ENCODE measurements at places on chromosomes 5 and 9. TPM values are rescaled to one million over a fixed set of nuclear protein-coding genes. Genes with fewer than 3 reads are reported as not detected.

The CER1 gene
- total RNA-seq = not detected

DNA sequence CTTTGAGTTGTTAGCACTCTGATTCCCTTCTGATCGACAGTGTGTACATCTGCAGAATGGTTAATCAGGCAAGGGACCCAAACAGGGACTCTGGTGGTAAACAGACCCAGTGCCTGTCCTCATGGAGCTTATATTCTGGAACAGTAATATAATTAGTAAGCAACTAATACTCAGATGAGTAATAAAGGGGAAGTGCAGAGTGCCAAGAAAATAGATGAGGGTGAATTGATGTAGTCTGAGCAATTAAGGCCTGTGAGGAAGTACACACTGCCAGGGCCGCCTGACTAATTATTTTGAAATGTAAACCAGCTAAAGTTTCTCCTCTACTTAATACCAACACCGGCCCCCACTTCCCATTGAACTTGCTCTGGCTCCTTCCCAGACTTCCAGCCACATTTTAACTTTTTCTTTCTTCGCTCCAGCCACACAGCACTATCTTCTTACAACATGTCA is 4.2 kb downstream of the DHX29 start:
- peak; percentile 11 for DNase-seq

DNA sequence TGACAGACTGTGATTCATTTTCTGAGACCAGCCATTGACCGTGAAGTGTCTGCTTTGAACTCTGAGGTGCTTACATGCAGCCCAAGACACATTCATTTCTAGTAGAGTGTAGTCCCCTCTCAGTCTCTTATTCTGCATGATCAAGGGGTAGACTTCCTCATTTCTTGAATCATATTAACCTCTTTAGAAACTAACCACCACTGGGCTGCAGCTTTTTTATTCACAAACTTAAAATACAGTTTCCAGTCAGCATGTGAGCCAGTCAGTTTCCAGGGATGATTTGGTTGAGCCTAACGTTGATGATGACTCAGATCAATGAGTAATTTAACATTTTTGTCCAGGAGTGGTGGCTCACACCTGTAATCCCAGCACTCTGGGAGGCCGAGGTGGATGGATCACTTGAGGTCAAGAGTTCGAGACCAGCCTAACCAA is 59.2 kb downstream of the OTULIN start:
- DNase-seq = no peak

GRCh38 chr5:33696411-33696810 is 195.4 kb downstream of the ADAMTS12 start:
- no peak for DNase-seq

The KIF24 gene
- 1.1 TPM for total RNA-seq

The ENG gene
- 51.6 TPM for total RNA-seq

GRCh38 chr9:7079051-7079450 is 321.3 kb downstream of the KDM4C start:
- no peak for DNase-seq

- DNase-seq = no peak
These were observed 628 bp downstream of the PPP2R2B start for GRCh38 chr5:146877783-146878475.

DNA sequence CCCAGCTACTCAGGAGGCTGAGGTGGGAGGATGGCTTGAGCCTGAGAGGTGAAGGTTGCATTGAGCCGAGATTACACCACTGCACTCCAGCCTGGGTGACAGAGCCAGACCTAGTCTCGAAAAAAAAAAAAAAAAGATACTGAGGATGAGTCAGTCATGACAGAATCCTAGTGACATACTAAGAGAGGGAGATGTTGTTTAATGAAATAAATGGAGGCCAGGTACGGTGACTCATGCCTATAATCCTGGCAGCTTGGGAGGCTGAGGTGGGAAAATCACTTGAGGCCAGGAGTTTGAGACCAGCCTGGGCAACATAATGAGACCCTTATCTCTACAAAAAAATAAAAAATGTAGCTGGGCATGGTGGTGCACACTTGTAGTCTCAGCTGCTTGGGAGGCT is 107.2 kb downstream of the ZFAND5 start:
- no peak for DNase-seq

The ITK gene
- not detected for total RNA-seq

DNA sequence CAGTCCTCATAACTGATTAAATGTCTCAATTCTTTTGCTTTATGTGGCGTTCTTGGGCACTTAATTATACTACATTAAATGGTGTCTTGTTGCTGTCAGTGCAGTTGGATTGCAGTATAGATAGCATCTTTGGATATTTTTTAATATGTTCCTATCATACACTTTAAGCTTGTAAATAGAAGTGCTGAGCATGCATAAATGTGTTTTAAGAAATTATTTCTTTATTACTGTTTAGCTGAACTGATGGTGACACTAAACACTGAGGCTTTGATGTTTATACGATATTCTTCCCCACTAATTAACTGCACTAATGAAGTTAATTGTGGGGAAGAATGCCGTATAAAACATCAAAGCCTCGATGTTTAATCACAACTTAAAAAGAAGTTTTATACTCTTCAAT is 116.6 kb downstream of the TLE4 start:
- DNase-seq = no peak

- DNase-seq = no peak
These were observed 197.6 kb downstream of the DRD1 start for GRCh38 chr5:175246242-175246888.

DNA sequence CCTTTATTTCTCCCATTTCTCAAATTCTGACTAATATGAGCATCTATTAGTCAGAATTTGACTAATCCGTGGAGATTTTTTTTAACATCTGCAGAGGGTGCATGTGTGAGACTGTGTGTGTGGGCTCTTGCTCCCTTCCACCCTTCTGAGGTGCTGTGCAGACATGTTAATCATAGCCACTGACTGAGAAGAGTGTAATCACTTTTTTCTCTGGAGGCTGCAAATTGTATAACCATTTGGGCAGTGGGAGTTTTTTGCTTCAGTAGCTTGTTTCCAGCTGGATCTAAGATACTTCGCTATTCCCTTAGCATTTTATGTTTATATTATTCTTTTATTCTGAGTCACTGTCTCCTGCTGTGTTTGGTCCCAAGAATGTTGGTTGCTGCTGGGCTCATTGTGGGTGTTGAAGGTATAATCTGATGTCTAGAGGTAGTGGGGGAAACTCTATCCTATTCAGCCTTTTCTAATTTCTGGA is 66.2 kb downstream of the ARHGEF28 start:
- no peak for DNase-seq

DNA sequence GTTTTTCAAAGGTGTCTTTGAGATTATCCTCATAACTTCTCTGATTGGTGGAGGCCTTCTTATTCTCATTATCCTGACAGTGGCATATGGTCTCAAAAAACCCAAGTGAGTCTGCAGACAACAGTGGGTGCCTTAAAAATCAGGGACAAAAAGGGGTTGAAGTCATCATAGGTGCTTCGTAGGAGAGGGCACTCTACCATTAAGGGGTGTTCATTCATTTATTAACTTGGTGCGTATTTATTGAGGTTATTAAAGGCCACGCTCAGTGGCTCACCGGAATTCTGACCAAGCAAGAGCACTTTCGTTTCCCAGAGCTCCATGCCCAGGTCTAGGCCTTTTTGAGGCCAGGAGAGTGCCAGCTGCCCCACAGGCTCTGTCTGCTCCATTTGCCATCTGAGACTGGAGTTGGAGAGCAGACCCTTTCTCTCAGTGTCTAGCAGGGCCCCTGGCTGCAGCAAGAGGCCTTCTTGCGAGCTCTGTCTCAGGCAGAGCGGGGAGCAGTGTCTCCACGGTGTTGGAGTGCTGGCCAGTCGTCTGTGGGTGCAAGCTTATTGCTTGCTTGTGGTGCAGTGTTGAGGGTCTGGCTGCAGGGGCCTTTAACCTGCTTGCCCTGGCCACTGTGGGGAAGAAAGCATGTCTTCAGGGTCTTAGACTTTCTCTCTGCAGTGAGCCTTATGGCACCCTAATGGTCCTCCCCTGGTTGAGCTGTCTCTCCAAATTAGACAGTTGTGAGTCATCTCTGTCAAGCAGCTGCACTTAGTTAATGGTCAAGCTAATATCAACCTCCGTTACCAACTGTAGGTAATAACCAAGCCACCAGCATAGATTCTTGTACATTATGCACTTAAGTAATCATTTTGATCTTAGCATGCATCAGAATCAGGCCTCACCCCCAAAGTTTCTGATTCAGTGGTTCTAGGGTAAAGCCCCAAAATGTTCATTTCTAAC is 62.6 kb downstream of the IL31RA start:
- DNase-seq = no peak

The STPG3 gene
- not detected for total RNA-seq

The EFNA5 gene
- total RNA-seq = 72.8 TPM

DNA sequence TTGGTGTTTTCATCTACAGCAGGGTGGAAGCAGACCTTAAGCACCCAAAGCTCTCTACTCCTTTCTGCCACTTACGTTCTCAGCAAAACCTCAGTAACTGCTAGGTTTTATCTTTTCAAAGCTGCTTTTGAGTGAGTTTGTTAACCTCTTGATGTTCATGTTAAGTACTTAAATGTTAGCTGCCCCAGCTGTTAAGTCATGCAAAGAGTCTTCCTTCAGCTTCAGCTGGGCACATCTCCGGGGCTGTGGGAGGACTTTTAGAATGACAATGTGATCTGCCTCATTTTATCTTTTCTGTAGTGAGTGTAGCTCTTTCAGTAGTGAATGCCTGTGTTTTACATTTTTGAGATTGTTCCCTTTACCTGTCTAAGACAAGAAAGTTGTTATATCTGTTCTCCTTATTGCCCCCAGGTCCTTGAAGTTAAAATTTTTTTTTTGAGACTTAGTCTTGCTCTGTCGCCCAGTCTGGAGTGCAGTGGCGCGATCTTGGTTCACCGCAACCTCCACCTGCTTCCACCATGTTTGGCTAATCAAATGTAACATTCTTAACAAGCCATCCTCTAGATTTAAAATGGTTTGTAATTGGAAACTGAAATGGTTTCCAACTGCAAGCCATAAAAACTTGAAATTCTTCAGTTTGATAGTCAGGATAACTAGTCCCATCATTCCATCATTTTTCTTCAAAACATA is 19.6 kb downstream of the KDM4C start:
- DNase-seq = no peak

DNA sequence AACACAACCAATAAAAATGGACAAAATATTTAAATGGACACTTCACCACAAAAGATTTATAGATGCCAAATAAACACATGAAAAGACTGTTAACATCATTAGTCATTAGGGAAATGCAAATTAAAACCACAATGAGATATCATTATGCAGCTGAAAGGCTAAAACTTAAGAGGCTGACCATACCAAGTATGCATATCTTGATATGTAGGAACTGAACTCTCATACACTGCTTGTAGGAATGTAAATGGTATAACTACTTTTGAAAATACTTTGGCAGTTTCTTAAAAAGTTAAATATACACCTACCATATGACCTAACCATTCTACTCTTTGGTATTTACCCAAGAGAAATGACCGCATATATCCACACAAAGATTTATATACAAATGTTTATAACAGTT is 13.6 kb upstream of the ADAMTS12 start:
- no peak for DNase-seq

GRCh38 chr5:74477761-74478160 is 162.8 kb downstream of the ENC1 start:
- DNase-seq = no peak

- peak; percentile 56 for DNase-seq
These were observed 754 bp downstream of the ZFR start for GRCh38 chr5:32443541-32444430.

- no peak for DNase-seq
These were observed 24.4 kb upstream of the MROH2B start for GRCh38 chr5:41095324-41096101.

The ROR2 gene
- under 0.01 TPM for total RNA-seq

The PDE8B gene
- under 0.01 TPM for total RNA-seq

- no peak for DNase-seq
These were observed 9.0 kb upstream of the ANKRD34B start for GRCh38 chr5:80579050-80579449.

DNA sequence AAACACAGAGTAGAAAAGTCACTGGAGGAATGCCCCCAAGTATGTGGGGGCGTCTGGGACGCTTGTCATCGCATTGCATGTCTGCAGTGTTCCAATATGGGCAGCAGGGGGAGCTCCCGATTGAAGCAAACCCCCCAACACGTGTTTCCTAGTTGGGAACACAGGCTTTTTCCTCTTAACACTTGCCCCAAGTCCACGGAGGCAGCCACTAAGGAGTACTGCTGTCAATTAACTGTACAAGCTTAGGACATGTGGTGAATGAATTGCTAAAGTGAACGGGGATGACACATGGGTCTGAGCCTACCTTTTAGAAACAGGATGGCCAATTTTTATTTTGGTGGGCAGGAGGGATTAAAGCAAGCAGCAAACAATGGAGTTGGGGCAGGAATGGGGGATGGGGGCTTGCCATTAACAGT is 2.2 kb downstream of the GABRB2 start:
- DNase-seq = peak; percentile 55

The FBXW2 gene
- 21.6 TPM for total RNA-seq

DNA sequence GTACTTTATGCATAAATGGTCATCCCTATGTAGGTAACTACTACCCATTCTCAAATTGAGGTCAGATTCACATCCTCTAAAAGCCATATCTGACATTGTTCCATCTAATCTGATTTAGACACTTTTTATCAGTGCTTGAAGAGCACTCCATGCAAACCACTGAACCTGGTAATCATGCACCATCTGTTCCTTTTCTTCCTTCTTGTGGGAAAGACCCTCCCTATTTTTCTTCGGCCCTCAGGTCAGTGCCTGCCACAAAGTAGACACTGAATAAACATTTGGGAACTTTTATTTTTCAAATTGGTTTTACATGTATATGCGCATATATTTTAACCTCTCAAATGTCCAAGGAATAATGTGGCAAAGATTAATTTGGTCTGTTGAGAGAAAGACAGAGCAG is 26.0 kb upstream of the PDE4D start:
- DNase-seq = no peak

DNA sequence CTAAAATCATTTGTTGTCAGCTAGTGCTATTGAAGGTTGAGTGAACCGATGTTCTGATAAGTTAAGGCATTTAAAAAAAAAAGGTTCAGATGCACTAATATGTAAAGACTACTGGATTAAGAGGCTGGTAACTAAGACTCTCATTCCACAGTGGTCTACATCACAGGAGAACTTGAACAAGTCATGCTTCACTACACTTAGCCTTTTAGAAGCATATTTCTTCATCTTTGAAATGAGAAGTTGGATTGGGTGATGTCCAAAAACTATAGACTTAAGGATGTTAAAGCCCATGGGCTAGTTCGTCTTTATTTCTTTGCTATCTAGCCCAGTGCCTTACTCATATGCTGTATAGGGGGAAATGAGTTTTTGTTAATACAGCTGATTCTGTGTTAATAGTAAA is 107.2 kb downstream of the NDUFS4 start:
- no peak for DNase-seq

GRCh38 chr5:116650964-116651363 is 76.3 kb upstream of the SEMA6A start:
- no peak for DNase-seq

Data from lung microvascular endothelial cell (primary cell).